ENCODE measurements at places on chromosomes 2 and 18.

DNA sequence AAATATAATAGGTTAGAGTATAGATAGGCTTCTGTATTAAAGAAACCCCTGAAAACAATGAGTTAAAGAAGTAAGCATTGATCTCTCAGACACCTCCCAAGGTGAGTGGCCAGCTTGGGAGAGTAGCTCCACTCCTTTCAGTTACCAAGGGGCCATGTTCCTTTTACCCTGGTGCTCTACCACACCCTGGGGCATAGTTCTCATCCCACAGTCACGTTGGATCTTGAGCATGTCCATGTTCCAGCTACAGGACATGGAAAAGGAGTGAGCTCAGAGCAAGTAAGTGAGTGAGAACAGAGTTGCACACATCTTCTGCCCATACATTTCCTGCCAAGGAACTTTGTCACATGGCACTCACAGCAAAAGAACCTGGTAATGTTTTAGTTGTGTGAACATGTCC is 325.9 kb upstream of the SLC39A10 start:
- DNase-seq, result no peak

- DNase-seq, result no peak
These were observed 359.1 kb downstream of the ALK start for GRCh38 chr2:29562319-29562718.

DNA sequence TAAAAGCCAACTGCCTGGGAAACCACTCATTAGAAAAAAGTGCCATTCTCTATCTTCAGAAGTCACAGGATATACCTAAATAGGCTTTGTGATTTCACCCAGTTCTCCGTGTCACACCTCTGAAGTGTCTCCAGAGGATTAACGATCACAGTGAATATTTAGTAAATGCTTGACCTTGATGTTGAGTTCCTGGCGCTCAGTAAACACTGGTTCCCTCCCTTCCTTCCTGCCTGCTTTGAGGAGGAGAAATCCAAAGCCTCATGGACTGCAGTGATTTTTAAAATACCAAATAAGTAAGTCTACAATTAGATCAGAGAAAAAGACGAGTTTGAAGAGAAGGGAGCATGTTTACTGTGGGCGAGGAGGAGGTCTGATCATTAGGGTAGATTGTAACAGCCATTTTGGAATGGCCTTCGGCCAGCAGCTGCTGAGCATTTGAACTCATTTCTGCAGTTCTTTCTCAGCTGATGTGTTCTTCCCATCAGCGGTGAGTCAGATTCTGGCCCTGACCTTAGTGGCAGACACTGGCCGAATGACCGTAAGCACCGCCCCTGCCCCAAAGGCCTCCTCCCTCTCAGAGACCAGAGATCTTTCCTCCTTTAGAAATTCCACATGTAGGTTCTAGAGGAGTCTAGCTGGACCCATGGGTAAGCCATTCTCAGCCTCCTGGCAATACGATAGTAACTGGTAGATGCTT is 62.1 kb upstream of the SLC16A14 start:
- no peak for DNase-seq

GRCh38 chr2:170486730-170487129 is 228.4 kb upstream of the SP5 start:
- DNase-seq, result peak; percentile 16

- DNase-seq, result no peak
These were observed 1.3 kb downstream of the NPPC start for GRCh38 chr2:231924889-231925275.

DNA sequence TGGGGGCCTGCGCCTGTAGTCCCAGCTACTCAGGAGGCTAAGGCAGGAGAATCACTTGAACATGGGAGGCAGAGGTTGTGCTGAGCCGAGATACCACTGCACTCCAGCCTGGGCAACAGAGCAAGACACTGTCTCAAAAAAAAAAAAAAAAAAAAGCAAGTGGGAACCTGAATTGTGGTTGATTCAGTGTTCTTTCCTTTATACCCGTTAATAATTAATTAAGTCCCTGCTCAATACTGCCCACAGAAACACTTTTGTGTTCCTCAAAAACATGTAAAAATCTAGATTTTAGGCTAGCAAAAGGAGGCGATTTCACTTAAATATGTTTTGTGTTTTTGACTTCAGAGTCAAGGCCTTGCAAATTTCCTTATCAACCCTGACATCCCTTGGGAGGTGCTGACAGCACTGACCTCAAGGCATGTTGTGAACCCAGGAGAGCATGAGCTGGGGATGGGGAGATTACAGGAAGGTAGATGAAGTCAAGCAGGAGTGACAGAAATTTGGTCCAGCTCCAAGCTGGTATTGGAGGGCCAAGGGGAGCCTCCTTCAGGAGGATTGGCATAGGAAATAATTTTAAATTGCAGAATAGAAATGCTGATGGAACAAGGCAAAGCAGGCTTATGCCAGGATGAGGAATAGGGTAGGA is 89.0 kb upstream of the PNPT1 start:
- no peak for DNase-seq

DNA sequence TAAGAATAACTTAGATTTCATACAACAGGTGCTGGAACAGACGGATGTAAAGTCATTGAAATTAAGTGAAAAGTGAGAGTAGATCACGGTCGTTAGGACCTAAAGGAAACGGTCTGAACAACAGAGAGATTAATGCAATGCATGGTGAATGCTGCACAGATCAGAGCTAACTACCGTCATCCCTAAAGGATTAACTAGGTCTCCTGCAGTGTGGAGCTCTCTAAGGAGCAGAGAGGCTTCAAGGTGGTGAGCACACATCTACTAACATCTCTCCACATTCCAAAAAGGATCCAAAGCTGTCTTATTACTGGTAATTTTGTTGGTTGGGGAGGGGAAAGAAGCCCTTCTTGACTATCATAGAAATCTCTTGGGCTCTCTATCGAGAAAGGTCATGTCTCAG is 75.3 kb downstream of the CABYR start:
- no peak for DNase-seq

DNA sequence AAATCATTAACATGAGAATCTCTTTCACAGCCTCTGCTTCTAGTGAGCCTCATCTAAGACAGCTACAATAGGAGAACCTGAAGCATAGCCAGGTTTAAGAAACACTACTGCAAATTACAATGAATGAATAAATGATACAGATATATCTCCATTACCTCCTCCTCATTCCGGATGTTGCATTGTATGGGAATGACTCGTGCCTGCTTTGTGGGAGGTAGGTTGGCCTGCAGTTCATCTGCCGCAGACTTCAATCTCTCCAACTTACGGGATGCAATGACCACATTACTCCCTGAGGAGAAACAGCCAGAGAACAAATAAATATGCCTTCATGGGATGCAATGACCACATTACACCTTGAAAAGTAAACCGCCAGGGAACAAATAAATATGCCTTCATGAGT is 15.4 kb downstream of the PECR start:
- DNase-seq, result no peak

DNA sequence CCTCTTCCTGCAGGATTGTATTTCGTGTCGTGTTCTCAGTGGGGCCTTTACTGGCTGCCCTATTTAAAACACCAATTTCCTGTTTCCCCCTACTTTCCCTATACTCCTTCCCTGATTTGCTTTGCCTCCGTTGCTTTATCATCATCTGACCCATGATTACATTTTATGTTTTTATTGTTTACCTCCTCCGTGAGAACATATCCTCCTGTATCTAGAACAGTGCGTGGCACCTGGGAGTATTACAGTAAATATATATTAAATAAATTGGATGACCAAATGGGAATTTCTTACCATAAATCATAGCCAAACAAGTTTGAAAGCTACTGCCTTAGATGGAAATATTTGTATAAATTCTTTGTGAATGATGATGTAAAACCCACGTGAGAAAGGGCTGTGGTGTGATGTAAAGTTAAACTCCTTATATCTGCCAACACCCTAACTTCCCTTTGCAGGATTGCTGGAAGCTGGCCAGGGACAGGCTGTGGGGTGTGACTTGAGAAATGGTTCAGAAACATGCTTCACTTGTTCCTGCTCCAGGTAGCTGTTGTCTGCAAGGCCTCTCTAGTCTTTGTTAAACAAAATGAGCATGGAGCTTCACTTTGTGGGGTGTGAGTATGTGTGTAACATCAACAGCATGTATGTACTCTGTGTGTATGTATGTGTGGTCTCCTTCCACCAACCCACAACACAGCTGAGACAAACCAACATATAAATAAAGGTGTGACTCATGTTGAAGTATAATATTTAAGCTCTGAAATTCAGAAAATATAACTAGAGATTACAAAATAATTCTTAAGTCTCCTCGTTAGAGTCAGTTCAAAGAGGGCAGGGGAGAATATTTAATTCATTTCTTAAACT is 40.3 kb downstream of the LHCGR start:
- no peak for DNase-seq

DNA sequence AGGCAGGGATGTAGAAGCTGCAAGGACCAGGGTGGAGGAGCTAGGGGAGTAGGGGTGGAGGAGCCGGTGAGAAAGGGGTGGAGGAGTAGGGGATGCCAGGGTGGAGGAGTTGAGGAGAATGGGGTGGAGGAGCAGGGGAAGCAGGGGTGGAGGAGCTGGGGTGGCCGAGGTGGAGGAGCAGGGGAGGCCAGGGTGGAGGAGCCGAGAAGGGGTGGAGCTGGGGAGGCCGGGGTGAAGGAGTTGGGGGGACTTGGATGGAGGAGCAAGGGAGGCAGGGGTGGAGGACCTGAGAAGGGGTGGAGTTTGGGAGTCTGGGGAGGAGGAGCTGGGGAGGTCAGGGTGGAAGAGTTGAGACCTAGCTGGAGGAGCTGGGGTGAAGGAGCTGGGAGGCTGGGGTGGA is 13.3 kb downstream of the SOX11 start:
- DNase-seq, result no peak

GRCh38 chr2:68365087-68365486 is at the start of gene PLEK:
Gene PLEK (plus strand): TSS chr2:68365282. CDS start chr2:68365352, 70 bp downstream.
- DNase-seq, result no peak

DNA sequence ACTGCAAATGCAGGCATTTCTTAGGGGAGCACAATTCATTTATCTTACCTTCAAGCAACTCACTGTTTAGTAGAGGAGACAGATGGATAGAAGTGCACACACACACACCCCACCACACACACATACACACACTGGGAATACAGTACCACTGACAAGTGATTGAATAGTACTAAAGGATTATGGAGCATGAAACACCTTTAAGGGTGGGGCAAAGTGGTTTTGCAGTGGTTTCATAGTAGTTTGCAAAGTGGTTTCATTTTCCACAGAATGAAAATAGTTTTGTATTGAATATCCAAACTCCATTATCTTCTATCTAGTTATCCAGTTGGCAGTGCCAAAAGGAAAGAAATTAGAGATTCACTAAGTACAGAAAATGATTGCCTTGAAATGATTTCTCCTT is 18.9 kb downstream of the KIF5C start:
- no peak for DNase-seq

DNA sequence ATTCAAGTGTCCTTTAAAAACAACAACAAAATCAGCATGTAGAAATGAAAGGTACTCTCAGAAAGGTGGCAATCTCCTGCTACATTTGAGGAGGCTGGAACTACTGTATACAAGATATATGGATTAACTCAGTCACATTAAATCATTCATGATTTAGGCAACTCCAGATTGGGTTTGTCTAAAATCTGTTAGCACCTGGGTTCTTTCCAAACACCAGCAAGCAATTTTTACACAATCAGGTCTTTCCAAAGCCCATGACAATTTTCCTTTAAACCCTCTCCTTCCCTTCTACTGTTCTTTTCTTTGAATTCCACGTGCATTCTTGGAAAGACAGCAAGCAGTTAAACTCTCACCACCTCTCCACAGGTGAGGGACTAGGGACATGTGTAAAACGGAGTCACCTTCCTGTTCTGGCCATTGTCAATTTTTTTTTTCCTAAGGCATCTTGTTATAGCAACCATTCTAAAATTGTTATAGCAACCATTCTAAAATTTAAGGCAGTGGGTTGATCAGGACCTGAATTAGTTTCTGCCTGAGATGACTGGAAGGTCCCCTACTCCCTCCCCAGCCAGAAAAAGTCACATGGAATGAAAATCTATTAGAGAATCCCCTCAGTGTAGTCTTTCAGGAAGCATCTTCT is 113.9 kb downstream of the ANKRD44 start:
- DNase-seq, result no peak

- no peak for DNase-seq
These were observed 21.2 kb downstream of the SNED1 start for GRCh38 chr2:241019441-241020139.

- no peak for DNase-seq
These were observed 123.3 kb downstream of the NCK2 start for GRCh38 chr2:105868060-105868459.

- DNase-seq, result no peak
These were observed 217.9 kb downstream of the NAPG start for GRCh38 chr18:10743766-10744165.

- DNase-seq, result no peak
These were observed 67.9 kb downstream of the COL6A3 start for GRCh38 chr2:237345891-237346640.

- no peak for DNase-seq
These were observed 5.9 kb downstream of the CCDC121 start for GRCh38 chr2:27622921-27623384.

- no peak for DNase-seq
These were observed 66.1 kb downstream of the FASTKD2 start for GRCh38 chr2:206831442-206831995.

GRCh38 chr2:70935468-70936164 is at the start of gene ATP6V1B1:
Gene ATP6V1B1 (plus strand): TSS chr2:70935900. CDS start chr2:70935955, 55 bp downstream.
- DNase-seq, result no peak

- no peak for DNase-seq
These were observed 92.3 kb downstream of the LYPD1 start for GRCh38 chr2:132577686-132578085.

- peak; percentile 84 for DNase-seq
These were observed 208.8 kb downstream of the CCDC178 start for GRCh38 chr18:33231474-33232317.

- DNase-seq, result no peak
These were observed 97.1 kb downstream of the ASAP2 start for GRCh38 chr2:9303528-9304225.

DNA sequence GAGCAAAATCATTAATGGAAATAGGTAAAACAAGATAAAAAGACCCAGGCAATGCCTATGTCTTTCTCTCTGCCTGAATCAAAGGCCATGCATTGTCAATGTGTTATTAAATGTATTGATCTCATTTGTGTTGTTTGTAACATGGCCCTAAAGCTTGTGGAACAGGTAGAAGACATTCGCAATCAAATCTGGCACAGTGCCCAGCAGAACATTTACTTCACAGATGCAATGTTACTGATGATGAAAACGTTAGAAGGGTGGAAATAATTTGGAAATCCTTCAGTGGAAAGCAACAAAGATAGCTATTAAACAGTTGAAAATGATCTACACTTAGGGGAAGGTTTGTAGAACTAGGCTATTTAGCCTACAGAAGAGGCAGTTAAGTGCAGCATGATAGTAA is 368.2 kb downstream of the EPHA4 start:
- no peak for DNase-seq

GRCh38 chr2:177149155-177149503 is 63.5 kb upstream of the HNRNPA3 start:
- no peak for DNase-seq

DNA sequence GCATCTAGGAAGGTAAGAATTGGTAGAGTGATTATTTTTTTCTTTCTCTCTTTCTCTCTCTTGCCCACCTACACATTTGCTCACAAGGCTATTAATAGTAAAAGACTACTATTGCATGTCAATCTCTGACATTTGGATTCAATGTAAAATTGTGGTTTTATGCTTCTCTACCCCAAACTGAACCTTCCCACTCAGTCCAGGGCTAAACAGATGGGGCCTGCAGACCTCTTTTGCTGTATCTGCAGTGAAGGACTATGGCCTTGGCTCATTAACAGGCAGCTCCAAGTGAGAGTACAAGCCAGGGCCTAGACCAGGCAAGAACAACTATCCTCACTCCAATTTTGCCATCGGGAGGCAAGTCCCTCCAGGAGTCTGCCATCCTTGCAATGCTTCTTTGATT is 68.3 kb upstream of the ARL4C start:
- no peak for DNase-seq
